NCI-H748 treated with DMSO at 0.1 percent for 48 hours (cell line): ENCODE measurements at places on chromosomes 6 and 20.

- peak; percentile 80 for DNase-seq
These were observed 4.2 kb upstream of the PRPH2 start for GRCh38 chr6:42726485-42727086.

GRCh38 chr6:22026164-22026678, 270.6 kb downstream of the PRL start:
- no peak for DNase-seq

GRCh38 chr6:153090241-153090930, 40.7 kb downstream of the RGS17 start:
- DNase-seq = no peak

DNA sequence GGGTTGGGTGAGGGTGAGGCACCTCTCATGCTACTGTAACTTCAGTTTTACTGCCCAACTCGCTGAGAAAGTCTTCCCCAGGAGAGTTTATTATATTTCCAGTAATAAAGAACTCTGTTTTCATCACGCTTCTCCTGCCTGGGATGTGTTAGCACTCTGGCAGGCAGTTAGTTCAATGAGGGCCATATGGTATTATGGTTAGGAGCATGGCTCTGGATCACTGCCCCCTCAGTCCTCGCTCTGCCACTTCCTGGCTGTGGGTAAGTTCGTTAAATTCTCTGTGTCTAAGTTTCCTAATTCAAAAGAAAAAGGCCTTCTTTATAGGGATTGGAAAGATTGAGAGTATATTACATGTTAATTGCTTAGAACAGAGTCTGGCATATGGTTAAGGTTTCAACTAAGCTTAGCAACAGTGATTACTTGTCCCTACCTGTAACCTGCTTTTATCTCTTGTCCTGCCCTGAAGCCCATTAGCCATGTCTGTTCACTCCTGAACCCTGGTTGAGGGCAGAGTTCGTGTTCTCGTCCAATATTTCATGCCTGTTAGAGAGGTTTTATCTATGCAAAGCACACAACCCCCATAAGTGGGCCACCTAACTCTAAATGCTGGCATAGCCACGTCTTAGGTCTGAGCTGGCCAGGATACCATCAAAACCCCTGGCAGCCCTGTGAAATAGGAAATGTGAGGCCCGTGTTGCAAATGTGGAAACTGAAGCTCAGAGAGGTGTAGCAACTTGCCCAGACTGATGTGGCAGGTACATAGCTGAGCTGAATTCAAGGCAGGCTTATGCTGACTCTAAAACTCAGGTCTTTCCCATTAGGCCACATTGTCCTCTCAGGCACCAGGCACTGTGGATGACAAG, 342.5 kb upstream of the JARID2 start:
- no peak for DNase-seq
